NCI-H2171 (cell line): ENCODE measurements at places on chromosomes 1 and 21.
A peak's percentile ranks its signal among the peaks of the same experiment; 100 is the strongest.

- DNase-seq: peak; percentile 72
Observed at GRCh38 chr1:61425040-61425439, 299.9 kb downstream of the TM2D1 start.

DNA sequence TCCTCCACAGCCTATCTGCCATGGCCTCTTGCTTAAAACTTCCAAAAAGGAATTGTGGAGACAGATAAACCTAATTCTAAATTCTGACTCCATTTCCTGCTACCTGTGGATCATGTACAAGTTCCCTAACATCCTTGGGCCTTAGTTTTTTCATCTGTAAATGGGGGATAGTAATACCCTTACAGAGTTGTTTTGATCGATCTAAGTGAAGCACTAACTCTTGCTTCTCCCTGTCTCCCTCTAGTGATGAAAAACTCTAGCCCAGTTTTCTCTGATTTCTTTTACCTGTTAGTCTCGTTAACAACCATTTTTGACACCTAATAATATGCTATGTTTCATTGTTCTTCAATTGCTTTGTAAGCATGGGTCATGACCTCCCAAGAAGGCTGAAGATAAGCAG is 65.9 kb downstream of the TM2D1 start:
- DNase-seq: no peak

- DNase-seq: no peak
Observed at GRCh38 chr1:41629141-41629540, 144.7 kb upstream of the EDN2 start.

DNA sequence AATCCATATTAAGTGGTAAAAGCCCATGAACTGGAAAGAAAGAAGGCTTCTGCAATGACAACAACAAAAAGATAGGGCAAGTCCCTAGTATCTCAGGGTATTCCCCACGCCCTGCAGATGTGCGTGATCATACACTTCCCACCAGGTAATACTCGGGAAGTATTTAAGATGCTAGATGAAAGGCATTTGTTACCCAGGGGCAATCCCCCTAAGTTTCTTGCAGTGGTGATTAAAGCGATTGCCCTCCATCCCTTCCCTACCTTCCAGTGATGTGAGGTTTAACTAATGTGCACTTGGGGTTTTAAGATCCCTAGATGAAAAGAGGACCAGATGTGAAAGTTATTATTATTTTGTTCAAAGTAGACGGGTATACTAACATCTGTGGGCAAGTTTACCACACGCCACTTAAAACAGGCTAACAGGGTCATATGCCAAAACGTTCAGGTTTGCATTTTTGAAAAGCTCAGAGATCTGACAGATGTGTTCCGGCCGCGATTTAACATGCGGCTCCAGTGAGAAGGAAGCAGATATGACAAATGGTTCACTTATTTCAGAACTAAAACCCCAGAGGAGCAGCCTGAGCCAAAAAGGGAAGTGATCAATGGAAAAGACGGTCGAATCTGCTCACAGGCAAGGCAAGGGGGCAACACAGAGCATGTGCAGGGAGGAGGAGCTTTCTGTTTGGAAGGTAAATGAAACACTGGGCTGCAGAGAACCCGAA is 17.4 kb downstream of the TIAM1 start:
- peak; percentile 8 for DNase-seq

GRCh38 chr21:26691416-26691815 is 118.3 kb upstream of the CYYR1 start:
- no peak for DNase-seq

- DNase-seq: no peak
Observed at GRCh38 chr21:44428281-44428960, 26.9 kb upstream of the LRRC3 start.

- no peak for DNase-seq
Observed at GRCh38 chr21:37233551-37234146, 33.5 kb downstream of the VPS26C start.

- DNase-seq: no peak
Observed at GRCh38 chr1:224528900-224529299, 87.2 kb upstream of the CNIH3 start.

GRCh38 chr21:37915497-37915911 is 753 bp downstream of the KCNJ6 start:
- peak; percentile 39 for DNase-seq

DNA sequence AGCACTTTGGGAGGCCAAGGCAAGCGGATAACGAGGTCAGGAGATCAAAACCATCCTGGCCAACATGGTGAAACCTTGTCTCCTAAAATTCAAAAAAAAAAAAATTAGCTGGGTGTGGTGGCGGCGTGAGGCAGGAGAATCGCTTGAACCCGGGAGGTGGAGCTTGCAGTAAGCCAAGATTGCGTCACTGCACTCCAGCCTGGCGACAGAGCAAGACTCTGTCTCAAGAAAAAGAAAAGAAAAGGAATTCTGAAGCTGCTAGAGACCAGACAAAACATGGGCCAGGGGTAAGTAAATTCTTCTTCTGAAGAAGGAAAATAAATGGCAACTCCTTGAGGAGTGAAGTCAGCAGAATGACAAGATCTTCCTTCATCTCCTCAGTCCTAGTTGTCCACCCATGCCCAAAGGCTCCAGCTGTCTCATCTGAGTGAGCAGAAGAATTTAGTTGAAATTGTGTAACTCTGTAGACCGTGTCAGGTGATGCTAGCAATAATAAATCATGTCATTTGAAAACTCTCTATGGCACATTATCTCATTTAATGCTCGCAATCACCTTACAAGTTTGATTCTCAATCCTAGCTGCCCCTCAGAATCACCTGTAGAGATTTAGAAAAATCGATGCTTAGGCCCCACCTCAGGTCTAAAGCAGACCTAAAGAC is 14.3 kb downstream of the PDZK1 start:
- no peak for DNase-seq

DNA sequence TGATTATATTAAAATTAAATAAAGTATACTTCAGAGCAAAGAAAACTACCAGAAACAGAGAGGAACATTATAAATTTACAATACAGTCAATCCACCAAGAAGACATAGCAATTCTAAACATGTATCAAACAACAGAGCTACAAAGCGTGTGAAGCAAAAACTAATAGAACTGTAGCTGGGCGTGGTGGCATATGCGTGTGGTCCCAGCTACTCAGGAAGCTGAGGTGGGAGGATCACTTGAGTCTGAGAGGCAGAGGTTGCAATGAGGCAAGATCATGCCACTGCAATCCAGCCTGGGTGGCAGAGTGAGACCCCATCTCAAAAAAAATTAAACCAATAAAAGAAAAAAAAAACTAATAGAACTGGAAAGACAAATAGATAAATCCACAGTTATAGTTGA is 12.3 kb downstream of the CCDC185 start:
- DNase-seq: no peak

DNA sequence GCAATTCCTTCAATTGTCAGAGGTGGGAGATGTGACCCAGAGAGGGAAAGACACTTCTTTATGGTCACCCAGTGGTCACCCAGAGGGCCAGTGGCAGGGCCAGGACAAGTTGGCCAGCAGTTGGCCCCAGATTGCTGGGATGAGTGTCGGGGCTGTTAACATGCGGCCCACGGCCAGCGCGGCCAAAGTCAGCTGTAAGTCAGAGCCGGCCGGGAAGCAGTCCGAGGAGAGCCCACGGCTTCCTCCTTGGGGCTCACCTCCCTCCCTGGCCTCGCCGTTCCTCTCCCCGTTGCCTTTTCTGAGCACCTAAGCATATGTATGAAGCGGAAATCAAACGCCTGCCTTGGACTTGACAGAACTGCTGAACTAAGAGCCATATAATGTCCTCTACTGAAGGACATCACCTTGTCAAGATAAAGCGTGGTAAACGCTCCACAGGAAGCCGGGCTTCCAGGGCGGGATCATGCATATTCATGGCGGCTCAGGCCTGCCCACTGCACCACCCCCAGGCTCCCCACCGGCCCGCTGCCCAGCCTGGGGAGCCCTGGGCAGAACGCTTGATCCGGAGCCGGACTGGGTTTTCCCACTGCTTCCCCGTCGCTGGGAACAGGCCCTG is 245.4 kb upstream of the POU3F1 start:
- DNase-seq: no peak

- DNase-seq: peak; percentile 16
Observed at GRCh38 chr1:182484531-182485257, 34.7 kb downstream of the RGSL1 start.

GRCh38 chr1:231734417-231734816 is 107.8 kb downstream of the DISC1 start:
- DNase-seq: no peak

DNA sequence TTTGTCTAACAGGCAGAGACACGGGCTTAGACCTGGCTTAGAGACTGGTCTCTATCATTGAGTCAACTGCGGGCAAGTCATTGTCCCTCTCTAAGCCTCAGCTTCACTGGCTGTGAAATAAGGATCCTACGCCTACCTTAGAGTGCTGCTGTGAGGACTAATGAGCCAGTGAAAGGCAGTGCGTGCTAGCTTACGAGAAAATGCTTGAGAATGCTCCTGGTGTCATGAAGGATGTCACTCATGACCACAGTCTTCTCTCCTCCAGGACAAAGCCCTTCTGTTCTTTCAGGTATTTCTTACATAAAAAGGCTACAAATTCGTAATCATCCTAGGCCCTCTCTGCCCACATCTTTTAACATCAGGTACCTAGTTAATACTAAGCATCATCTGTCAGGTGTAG is 16.5 kb upstream of the A3GALT2 start:
- no peak for DNase-seq

DNA sequence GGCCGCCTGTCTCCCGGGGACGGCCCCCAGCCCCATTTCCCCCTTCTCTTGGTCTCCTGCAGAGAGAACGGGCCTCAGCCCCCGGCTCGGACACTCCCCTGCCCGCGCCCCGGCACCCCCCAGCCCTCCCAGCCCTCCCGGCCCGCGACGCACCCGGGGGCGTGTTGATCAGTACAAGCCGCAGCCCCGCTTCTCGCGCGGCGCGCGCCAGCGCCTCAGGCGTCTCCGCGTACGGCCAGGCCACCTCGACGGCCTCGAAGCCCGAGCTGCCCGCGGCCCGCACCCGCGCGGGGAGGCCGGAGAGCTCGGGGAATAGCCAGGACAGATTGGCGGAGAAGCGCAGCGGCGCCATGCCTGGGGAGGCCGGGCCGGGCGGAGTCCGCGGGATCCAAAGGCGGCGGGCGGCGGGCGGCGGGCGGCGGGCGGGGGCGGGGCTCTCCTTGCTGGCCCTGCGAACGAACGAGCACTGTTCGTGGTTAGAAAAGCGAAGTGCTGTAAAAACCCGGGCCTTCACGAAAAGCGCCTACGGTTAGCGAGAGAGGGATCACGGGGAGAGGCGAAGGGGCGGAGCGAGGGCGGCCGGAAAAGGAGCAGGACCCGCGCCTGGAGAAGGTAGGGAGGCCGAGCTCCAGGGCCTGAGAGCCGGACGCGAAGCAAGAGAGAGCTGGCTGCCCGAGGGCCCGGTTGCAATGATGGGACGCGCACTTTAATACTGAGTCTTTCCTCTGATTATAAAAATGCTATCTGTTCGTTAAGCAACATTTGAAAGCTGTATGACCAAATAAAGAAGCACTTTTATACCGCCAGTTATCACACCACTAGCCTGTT is at the start of gene HYI:
TSS of gene HYI (minus strand) at position 490 of the 828 bp plus-strand sequence. CDS start at position 352, 138 bp downstream.
- DNase-seq: peak; percentile 73

GRCh38 chr1:116909512-116910378 is at the start of gene PTGFRN:
Gene PTGFRN (plus strand): TSS chr1:116909916. CDS start chr1:116910204, 288 bp downstream.
- DNase-seq: peak; percentile 68

DNA sequence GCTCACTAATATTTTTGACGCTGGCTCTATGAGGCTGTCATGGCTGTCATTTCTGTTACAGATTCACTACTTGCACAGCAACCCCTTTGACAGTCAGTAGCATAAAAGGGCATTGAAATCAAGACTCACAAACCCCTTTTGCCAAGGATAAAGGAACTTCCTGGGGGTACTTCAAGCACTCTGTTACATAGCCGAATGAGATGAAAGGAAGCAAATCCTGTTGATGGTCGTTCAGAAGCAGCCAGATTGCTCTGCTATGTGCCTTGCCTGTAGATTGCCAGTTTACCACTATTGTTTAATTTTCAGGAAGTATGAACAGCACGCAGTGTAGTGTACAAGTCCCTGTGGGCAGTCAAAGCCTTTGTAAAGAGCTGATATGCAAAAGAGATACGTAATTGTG is 296.2 kb downstream of the LRRIQ3 start:
- DNase-seq: no peak

- DNase-seq: no peak
Observed at GRCh38 chr1:35884934-35885333, 1.9 kb downstream of the AGO1 start.

DNA sequence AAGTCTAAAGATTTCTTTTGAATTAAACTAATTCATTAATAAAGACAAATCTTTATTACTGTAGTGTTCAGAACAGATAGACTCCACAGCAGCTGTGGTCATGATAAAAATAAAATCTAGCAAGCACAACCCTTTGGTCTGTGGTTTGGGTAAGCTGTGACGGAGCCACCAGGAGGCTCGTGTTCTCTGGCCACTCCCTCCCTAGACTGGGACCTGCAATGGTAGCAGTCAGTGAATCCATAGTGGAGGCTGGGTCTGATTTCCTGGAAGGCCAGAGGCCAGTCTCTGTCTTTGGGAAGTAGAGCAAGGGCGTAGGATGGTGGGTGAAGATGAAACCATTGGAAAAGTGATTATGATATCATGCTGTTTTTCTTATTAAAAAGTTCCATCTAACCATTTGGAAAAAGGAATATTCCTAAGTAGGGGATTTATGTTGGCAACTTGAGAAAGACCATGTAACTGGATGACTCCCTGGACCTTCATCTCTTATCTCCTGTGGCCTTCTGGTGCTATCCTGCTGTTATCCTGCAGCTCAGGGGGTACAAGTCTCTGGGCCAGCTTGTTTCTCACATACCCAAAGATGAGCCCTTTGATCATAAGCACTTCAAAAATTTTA is 39.0 kb downstream of the TENT5C start:
- no peak for DNase-seq

- DNase-seq: no peak
Observed at GRCh38 chr21:34967509-34968289, 81.4 kb downstream of the RUNX1 start.

DNA sequence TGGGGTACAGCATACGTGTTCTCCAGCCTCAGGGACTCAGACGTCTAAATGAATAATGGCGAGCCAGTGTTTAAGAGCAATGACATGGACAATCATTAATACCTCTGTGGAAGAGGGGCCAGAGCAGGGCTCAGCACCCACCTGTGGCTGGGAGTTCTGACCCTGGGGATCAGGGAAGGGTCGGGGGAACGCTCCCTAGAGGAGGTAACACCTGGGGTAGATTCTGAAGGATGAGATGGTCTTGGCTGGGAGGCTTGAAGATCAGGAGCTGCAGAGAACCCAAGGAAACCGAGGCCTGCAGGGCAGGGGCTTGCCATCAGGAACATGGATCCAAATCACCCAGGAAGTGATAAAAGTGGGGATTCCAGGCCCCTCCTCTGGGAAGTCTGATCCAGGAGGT is 138.2 kb upstream of the RUNX3 start:
- DNase-seq: no peak

- DNase-seq: no peak
Observed at GRCh38 chr21:43289966-43290365, 121.2 kb downstream of the CRYAA start.
